ENCODE measurements at places on chromosomes 2 and 18. TPM values are rescaled to one million over a fixed set of nuclear protein-coding genes. Genes with fewer than 3 reads are reported as not detected.

- DNase-seq: no peak
These were observed 481.0 kb downstream of the TNS1 start for GRCh38 chr2:217521820-217522219.

GRCh38 chr2:168194784-168195522 is 52.4 kb downstream of the STK39 start:
- DNase-seq: no peak

GRCh38 chr2:171893196-171893823 is 734 bp downstream of the SLC25A12 start:
- DNase-seq: no peak

DNA sequence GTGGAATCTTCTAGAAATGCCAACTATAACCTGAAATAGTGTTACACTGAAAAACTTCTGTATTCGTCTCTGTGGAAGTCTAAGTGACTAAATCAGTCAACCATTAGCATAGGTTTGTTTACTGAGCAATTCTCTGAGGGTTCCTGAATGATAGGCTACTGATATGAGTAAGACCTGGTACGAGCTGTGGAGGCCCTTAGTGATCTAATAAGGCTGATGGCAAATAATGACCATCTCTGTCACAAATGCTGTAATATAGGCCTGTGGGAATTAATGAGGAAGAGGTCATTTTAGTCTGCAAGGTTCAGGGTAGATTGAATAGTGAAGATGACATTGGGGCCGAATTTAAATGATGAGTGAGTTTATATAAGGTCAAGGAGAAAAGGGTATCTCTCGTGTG is 82.5 kb downstream of the MGAT5 start:
- DNase-seq: no peak

- no peak for DNase-seq
These were observed 179.9 kb downstream of the PTH2R start for GRCh38 chr2:208586516-208586915.

DNA sequence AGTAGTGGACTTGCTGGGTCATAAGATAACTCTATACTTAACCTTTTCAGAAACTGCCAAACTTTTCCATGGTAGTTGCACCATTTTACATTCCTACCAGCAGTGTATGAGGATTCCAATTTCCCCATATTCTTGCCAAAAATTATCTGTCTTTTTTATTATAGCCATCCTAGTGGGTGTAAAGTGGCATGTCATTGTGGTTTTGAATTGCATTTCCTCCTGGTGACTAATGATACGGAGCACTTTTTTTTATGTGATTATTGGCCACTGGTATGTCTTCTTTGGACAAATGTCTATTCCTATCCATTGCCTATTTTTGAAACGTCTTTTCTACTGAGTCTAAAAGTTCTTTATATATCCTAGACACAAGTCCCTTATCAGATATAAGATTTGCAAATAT is 44.3 kb downstream of the CACNB4 start:
- no peak for DNase-seq

DNA sequence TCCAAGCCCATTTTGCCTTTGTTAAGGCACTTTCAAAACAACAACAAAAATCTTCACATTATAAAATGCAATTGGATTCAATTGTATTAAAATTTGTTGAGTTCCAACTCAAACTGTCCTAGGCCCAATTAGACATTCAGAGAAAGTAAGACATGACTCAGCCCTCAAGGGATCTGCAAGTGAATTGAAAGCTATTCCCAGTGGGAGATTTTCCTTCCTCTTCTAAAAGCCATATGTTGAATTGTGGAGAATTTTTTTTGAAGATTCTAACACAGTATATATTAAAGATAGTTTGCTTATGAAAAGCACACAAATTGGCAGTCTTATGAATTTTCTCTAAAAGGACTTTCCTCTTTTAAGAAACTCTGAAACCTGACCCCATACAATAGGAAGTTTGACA is 268.0 kb upstream of the PARD3B start:
- DNase-seq: no peak

- no peak for DNase-seq
These were observed 41.2 kb upstream of the HNRNPA3 start for GRCh38 chr2:177171418-177171865.

GRCh38 chr2:30354621-30355020 is 92.4 kb upstream of the LCLAT1 start:
- no peak for DNase-seq

GRCh38 chr2:23685181-23685580 is 241.7 kb downstream of the ATAD2B start:
- no peak for DNase-seq

DNA sequence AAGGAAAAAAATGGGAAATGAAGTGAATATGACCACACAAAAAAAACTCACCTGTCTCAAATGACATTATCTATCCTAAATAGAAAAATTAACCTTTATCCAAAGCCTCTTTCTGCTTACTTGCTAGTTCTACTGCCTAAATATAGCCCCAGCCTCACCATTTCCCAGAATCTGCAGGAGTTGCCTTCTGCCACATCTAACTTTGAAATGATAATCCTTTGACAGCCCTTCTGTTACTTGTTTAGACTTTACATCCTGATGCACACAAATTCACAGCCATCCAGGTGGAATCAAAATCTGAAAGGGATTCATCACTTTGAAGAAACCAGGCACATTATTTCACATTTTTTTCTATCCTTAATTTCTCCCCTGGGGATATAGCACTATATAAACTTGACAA is 1356.2 kb upstream of the NXPH2 start:
- DNase-seq: no peak

Gene GAREM2
- total RNA-seq: 3.4 TPM

Gene IL36A
- not detected for total RNA-seq

Gene TLX2
- not detected for total RNA-seq

Gene ERICH2
- not detected for total RNA-seq
